CD4-positive, alpha-beta T cell treated with Interleukin-2 at 100 ng/mL for 4 hours (primary cell): ENCODE measurements at places on chromosomes 2 and 18.

DNA sequence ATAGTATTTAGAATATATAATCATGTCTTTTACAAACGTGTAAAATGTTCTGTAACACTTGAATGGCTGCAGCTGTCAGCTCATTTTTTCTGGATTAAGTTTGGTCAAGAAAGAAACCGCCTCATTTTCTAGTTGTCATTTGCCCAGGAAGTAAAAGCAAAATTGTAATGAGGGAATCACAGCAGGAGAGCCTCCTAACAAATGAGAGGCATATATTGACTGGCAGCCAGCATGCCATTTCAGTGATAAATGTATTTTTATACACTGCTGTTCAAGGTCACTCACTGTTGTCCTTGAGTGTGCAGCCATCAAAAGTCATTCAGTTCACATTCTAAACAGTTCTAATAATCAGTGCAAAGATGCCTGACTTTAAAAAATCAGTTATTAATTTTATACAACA, 144.3 kb upstream of the BOD1L2 start:
- DNase-seq = no peak

DNA sequence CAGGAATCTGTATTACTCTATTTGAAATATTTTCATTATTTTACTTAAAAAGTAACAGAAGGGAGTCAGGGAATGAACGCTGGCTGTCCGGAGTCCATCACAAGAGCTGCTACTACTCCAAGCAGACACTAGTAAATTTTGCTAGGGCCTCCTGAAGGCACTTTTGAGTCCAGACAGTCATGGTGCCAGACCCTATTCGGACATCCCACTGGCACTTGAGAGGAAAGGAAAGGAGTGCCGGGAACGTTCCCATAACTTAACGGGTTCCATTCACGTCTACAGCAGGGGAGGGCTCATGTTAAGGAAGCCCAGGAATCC, 563 bp upstream of the GMCL1 start:
- no peak for DNase-seq

DNA sequence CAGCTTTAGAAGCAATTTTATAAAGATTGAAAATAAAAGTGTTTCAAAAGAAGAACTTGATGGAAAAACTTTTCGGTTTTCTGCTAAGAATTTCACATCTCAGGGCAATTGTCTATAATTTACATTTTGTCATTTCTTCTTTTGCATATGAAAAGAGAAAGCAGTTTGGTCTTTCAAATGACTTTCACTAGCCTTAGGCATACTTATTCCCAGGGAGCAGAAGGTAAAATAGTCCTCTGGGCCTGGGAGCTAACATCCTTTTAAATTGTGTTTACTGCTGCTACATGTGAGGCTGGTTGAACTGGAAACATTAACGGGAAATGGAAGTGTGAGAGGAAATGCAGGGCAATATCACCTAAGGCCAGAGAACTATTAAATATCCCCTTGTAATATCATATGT, 37.1 kb downstream of the MYO3B start:
- DNase-seq = no peak

DNA sequence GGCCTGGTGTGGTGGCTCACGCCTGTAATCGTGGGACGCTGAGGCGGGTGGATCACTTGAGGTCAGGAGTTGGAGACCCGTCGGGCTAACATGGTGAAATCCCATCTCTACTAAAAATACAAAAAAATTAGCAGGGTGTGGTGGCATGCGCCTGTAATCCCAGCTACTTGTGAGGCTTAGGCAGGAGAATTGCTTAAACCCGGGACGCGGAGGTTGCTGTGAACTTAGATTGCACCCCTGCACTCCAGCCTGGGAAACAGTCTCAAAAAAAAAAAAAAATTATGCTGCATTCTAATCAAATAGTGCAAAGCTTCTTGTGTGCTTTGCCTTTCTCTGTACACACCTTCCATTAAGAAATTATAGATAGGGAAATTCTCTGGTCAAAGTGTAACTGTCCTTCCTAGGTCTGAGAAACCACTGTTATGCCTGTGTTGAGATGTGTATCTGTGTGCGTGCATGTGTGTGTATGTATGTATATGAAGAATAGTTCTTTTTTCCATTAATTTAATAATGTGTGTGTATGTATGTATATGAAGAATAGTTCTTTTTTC, 2.5 kb downstream of the CD28 start:
- DNase-seq = no peak

- DNase-seq = no peak
Observed at GRCh38 chr2:239259173-239259572, 141.6 kb downstream of the HDAC4 start.

GRCh38 chr2:121746071-121746578, 9.3 kb upstream of the TSN start:
- DNase-seq = peak; percentile 19

- DNase-seq = no peak
Observed at GRCh38 chr2:226548732-226549131, 250.9 kb downstream of the IRS1 start.

GRCh38 chr2:207805566-207806226, 36.0 kb upstream of the FZD5 start:
- DNase-seq = no peak

DNA sequence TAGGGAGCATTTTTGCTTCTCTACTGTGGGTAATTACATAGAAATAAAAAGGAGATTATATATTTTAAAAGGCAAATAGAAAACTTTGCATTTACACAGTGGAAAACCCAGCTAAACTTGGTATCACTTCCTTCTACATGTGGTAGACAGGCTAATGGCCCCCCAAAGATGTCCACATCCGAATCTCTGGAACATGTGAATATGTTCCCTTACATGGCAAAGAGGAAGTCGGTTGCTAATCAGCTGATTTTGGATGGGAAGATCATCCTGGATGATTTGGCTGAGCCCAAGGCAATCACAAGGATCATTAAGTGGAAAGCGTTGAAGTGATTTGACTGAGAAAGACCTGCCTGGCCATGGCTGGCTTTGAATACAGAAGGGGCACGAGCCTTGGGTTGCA, 26.2 kb downstream of the CREG2 start:
- DNase-seq = no peak

GRCh38 chr2:74162951-74163350, 15.2 kb upstream of the BOLA3 start:
- DNase-seq = no peak

DNA sequence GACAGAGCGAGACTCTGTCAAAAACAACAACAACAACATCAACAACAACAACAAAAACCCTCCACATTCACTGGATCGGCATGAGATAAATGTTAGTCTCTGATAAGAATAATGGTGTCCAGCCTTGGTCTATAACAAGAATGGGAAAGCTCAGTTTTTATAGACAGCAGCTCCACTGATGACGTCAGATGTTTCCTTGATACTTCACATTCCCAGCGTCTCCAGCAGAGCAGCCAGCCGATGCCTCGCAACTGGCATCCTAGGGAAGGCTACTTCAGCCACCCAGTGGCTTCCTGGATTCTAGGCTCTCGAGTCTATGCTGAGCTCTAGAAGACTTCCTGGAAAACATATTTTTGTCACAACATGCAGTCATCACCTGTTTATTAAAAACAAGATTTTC, 271.4 kb upstream of the SMIM21 start:
- DNase-seq = no peak

DNA sequence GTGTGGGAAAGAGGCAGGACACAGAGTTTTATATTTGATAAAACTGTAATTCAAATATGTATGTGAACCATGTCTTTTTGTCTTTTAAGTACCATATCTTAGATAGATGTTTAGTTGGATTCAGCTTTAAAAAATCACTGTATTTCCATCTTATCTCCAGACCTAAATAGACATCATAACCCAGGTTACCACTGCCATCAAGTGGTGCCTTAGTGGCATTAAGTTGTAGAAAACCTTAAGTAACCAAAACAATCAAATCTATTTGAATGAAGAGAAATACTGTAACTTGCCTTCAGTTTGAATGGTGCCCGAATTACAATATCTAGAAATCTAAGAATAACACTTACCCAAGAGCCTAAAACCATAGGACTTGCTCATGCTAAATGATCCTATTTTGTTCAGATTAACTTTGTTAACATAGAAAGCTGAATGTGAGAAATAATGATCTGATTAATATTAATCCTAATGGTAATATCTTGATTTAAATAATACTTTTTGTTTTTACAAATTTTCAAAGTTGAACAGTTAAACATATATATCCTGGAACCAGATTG, 92.5 kb upstream of the MAP2 start:
- no peak for DNase-seq

- DNase-seq = no peak
Observed at GRCh38 chr2:151619337-151619989, 114.8 kb downstream of the NEB start.

DNA sequence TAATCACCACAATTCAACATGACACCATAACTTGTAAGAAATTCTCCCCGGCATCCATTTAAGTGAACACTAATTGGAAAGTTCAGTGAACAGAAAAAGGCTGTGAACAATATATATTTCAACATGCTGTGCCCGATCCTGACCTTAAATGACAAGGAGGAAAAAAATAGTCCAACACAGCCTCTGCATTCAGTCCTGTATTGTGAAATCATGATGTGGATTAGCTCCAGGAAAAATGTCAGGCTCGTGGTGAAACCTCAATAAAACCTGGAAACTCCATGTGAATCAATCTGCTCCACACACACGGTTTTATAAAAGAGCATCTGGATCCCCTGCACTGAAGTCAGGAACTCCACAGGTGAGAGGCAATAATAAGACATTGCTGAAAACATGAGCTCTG, 145.4 kb upstream of the SPOPL start:
- no peak for DNase-seq

DNA sequence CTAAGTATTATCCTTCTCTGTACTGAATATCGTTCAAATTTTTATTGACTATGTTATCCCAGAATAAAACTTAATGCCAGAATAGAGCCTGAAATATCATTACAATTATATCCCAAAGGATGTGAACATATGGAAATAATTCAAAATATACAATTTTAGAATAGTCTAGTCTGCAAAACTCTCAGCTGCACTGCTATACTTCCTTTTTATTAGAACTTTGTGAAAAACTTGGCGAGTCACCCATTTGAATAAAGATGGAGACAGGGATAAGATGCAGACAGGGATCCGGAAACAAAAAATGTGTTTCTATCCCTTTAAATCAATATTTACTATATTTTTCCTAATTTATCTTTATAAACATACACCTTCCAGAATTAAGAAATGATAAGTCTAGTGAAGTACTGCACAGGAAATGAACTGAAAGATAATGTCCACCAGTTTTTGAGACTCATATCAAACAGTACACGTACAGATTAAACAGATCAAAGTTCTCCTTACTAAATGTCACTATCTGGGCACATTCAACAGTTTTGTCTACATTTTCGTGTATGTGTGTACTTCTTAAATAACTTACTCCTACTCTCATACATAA, 107.8 kb downstream of the MEP1B start:
- no peak for DNase-seq

- peak; percentile 39 for DNase-seq
Observed at GRCh38 chr2:70145851-70146739, 44.7 kb downstream of the C2orf42 start.

DNA sequence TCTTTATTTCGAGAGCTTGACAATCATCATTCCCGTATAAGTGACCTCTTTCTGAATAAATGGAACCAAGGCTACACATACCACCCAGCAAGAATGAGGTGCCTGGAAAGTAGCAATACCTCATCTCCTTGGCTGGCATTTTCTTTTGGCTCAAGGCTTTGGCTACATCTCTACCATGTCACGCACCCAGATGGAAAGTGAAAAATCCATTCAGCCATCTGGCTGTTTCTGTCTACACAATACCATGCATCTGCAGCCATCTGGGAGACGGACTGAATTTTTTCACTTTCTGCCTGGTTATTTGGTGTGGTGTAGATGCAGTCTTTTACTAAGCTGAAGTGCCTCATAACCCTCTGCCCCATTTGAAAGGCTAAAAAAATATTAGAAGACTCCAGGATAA, 566.9 kb downstream of the BCL11A start:
- no peak for DNase-seq

GRCh38 chr2:209726311-209726710, 45.3 kb upstream of the UNC80 start:
- DNase-seq = no peak

DNA sequence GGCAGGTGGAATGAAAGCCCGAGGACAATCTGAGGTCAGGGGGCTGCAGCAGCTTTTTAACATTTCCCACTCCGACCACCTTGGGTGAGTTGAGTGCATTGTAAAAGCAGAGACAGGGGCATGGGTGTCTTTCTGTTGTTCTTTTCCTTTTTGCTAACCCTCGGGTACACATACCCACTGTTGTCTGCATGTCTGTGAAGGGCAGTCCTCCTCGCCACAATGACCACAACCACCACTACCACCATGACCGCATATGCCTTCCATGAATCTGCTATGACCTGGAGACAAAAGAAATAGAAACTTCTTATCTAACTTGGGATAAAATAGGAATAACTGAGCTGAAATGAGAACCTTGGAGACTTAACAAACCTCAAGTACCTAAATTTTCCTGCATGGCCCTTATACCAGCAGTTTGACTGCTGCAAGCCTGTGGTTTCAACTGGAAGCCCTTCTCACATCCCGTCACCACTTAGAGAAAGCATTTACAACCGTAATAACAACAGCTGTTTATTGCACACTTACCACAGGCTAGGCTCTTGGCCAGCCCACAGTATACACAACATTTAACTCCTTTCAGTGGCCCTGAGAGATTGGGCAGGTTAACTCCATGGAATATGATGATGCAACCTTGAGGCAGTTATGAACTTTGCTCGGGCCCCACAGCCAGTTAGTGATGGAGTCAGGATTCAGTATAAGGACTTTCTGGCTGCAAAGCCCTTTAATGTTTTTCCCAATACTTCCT, 80.3 kb downstream of the GYPC start:
- no peak for DNase-seq

DNA sequence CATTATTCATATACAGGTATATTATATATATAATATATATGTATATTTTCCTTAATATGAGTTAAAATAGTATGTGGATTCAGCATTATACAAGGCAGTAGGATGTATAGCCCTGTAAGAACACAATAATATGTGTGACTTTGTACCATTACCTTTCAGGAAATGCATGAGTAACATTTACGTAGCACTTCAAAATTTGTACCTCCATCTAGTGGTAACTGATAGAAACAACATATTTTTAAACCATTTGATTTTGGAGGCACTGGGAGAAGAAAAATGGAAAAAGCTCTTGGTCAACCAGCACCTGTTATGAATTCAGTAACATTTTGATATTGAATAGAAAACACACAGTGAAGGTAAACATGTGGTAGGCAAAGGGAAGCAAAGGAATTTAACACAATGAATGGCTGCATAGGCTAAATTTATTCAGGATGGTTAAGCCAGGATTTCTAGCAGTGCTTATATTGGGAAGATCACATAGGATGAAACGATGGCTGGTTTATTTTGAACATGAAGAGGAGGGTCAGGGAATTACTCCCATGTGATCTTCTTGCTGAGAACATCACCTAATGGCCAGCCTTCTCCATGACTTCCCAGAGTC, 565.5 kb downstream of the CCDC85A start:
- DNase-seq = no peak

DNA sequence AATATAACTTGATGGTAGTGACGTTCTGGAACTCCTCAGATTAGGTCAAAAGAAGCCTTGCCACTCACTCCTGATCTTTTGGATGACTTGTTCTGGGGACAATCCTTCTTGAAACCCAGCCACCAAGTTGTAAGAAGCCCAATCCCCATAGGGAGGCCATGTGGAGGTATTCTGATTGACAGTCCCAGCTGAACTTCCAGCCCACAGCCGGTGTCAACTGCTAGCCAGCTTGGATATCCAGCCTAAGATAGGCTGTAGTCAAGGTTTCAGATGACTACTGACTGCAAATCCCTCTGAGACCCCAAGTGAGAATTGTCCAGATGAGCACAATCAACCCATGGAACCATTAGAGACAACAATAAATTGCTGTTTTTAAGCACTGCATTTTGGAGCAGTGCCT, 31.4 kb downstream of the EIF2AK2 start:
- no peak for DNase-seq
